Stomach (tissue), 19 donors: ENCODE measurements at places on chromosomes 3 and 15. TPM values are rescaled to one million over a fixed set of nuclear protein-coding genes. Genes with fewer than 3 reads are reported as not detected.

DNA sequence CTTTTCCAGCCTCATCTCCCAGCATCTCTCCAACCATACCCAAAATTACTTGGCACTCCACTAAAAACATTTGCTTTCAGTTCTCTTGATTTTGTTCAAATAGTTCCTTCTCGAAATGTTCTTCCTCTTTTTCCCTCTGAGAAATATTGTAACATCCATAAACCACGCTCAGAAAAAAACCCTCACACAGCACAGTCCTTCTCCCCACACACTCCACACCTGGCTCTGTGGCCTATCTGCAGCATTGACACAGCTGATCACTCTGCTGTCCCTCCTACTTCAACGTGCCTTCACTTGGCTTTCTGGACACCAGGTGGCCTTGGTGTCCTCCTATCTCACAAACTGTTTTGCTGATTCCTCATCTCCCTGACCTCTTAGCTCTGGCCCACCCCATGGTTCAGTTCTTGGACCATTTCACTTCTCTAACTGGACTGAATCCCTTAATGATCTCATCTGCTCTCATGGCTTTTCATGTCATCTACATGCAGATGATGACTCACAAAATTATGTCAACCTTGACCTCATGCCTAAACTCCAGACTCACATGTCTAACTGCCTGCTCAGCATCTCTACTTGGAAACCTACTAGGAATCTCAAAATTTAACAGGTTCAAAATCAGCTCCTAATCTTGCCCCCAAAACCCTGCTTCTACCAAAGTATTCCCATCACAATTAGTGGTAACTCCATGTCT is 93.3 kb downstream of the TRIM42 start:
- no peak for DNase-seq

DNA sequence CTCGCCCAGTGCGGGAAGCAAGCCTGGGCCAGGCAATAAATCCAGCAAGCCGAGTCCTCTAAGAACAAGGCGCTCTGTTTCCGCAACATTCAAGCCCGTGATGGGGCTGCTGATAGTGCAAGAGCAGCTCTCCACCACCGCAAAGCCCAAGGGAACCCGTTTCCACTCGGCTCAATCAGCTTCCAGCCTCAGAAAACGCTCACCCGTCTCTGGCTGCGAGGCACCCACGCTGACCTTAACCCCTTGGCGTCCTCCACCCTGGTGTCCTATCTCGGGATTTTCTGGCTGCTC is 17.8 kb downstream of the SPATA12 start:
- DNase-seq, result no peak

GRCh38 chr3:156098437-156099035 is 21.8 kb upstream of the KCNAB1 start:
- DNase-seq, result no peak

DNA sequence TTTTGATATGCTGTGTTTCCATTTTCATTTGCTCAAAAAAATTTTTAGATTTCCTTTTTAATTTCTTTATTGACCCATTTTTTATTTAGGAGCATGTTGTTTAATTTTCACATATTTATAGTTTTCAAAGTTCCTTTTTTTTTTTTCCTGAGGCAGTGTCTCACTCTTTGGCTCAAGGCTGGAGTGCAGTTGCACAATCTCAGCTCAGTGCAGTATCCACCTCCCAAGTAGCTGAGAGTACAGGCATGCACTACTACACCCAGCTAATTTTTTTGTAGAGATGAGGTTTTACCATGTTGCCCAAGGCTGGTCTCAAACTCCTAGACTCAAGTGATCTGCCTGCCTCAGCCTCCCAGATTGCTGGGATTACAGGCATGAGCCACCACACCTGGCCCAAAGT is 36.2 kb downstream of the PFN2 start:
- DNase-seq, result no peak

GRCh38 chr3:81496407-81497104 is 264.9 kb downstream of the GBE1 start:
- no peak for DNase-seq

- DNase-seq, result no peak
These were observed 116.7 kb upstream of the LMOD3 start for GRCh38 chr3:69239063-69239462.

Gene CHP1
- 59.6 TPM for polyA plus RNA-seq

Gene SNURF
- not detected for polyA plus RNA-seq

Gene ANKUB1
- polyA plus RNA-seq, result not detected

DNA sequence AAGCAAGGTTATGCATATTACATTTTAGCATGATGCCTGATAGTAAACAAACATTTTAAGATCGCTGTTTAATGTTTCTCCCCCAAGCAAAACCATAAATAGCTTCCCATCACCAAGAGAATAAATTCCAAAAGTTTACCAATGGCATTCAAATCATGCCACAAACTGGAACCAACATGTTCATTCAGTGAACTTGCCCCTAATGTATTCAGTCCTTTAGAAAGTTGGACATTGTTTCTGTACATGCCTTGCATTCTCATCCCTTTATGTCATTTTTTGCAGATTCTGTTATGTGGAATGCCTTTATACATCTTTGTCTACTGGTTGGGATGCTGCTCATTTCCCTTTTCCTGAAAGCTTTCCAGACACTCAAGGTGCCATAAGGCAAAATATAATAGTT is 105.5 kb downstream of the PYDC2 start:
- DNase-seq, result no peak

Gene STX19
- 21.1 TPM for polyA plus RNA-seq
